Hypothalamus (tissue), 51 donors: ENCODE measurements at places on chromosomes 5 and 9.

GRCh38 chr5:112417931-112418658 is 982 bp downstream of the EPB41L4A start:
- no peak for DNase-seq

DNA sequence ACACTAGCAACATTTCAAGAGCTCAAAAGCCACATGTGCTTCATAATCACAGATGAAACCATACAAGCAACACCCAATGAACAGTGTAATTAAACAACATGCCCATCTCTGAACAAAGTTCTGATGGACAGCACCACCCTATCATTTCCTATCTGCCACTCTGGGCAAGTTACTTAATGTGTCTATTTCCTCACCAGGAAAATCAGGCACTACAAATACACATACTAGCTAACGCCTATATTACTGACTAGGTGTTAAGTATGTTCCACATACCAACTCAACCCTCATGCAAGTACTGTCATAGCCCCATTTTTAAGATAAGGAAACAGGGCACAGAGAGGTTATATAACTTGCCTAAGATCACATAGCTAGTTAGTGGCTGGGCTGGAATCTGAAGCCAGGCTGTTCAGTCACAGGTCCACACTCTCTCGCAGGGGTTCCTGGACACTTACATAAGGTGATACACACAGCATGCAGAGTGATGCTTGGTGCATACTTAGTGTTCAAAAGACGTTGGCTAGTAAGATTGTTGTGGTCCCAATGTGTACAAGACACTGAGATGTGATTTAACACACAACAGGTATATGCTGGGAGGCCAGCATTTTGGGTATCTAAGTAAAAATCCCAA is 24.2 kb downstream of the CORO2A start:
- DNase-seq: no peak

DNA sequence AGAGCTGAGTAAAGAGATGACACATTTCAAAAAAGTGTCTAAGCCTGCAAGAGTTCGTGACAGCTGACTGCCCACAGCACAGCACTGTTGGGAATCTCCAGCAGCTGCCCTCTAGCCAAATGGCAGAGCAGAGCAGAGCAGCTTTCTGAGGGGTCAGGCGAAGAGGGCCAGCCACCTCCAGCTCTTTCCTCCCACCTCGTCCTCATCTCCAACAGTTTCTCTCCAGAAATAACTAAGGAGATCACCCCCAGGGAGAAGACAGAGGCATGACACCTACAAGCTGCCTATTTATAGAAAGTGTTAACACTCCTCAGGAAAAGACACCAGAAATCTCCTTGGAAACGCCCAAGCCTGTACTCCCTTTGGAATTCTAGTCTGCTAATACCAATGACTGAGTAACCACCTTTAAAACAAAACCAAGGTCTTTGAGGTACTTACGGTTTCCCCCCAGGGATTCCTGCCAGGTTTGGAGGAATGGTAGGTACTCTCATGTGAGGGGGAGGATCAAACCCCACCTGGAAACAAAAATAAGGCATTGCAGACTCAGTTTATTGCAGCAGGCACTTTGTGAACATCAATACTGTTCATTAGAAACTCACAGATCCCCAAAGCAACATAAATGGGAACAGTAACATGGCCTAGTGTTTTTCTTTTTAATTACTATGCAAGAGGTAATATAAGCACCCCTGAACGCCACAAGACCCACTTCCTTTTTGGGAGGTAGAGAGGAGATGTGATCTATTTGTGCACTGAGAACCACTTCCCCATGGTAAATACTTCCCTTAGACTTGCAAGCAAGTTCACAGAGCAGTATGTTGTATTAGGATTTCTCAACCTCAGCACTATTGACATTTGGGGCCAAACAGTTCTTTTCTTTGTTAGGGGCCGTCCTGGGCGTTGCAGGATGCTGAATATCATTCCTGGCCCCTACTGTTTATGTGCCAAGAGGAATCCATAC is 79.3 kb downstream of the TLE1 start:
- no peak for DNase-seq

GRCh38 chr9:114003758-114004157 is 74.3 kb downstream of the AMBP start:
- no peak for DNase-seq

DNA sequence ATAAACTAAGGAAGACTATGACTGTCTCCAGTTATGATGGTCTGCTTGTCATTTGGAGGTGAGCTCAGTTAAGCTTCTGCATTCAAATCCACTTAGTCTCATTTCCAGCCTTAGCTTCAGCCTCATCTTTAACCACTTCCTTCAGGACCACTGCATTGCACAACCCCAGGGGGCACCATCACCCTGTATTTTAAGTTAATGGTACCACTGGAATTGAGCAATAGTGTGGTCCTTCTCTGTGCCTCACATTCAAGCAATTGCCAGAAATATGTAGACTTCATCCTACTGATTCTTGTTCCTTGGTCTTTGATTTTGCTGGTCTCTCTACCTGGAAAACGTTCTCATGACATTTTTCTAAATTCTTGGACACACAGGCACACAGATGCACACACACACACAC is 131.5 kb upstream of the PTPN3 start:
- DNase-seq: no peak

DNA sequence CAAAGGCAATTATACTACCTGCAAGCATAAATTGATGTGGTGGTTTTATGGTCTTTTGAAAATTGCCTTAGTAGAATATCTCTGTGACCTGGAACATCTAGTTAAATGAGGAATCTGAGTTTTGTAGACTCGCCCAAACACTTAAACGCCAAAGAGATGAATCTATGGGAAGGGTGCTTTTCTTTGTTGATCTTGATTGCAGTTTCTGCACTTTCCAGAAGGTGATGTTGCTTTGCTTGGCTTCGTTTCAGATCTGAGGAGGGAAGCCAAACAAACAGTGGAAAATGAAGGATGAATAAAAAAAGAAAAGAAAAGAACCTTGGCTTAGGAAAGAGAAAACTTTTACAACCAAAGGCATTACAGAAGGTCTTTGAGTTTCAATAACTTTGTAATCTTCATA is 1021.2 kb downstream of the NR2F1-AS1 start:
- no peak for DNase-seq
